Suprapubic skin (tissue), 4 donors: ENCODE measurements at places on chromosomes 2 and 18.

DNA sequence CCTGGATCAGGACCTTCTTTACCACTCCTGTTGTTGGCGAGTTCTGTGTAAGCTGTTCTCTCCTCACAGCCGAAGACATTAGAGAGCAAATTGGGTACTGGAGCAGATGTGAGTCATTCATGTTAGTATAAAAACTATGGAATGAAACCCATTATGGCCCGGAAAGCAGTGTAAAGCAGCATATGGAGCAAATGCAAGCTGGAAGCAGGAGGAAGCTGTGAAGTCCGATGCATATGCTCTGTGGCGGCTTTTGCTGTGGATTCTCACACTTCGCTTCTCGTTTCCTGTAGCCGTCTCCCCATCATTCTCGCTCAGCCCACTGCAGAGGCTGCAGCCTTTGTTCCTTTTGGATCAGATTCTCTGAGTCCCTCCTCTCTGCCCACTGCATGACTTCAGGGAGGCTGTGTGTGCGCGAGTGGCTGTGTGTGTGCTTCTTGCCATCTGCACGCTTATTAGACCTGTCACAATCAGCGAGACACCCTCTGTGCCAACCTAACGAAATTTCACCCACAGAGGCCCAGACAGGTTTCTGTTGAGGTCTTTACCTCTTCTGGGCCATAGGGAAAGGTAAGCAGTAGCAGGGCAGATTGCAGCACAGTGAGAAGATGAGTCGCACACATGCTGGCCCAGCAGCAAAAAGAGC, 3.3 kb upstream of the GALNT14 start:
- no peak for DNase-seq

GRCh38 chr18:77107292-77107691, 25.3 kb downstream of the MBP start:
- DNase-seq, result no peak

- no peak for DNase-seq
These were observed 325.2 kb upstream of the RAB12 start for GRCh38 chr18:8283891-8284585.

DNA sequence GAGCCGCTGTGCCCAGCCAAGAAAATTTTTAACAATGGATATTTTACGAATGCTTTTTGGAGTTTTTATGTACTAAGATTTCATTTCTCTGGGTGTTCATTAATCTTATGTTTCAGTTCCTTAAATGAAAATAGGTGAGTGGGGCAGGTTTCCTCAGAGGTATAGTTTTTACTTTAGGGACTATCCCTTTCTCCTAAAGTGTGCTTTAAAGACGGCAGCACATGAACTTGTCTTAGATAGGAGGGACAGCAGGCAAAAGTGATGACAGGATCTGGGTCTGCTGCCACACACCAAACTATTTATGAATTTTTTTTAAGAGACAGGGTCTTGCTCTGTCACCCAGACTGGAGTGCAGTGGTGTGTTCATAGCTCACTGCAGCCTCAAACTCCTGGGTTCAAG, 8.0 kb upstream of the REL start:
- no peak for DNase-seq
